ENCODE measurements at places on chromosomes 4 and X. TPM values are rescaled to one million over a fixed set of nuclear protein-coding genes. Genes with fewer than 3 reads are reported as not detected.

DNA sequence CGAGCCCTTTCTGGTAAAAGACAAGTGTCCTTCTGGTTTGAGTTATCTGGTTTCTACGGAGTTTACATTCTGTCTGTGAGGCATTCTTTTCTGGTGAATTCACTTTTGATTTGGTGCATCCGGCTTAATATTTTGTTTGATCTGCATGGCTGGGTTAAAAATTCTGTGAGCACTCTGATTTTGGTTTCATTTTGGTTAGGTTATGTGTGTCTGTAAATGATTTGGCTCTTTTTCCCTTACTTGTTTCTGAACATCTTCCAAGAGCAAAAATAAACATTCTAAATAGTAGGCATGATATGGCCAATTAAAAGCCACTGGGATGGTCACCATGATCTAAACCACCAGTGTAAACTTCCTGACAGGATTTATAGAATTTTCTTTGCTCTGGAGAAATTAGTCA is 85.7 kb upstream of the PTPN13 start:
- H3K4me1 ChIP-seq: no peaks in the 10 kb centered on the region
- no peak overlapping the region for H3K4me3 ChIP-seq
- H3K27me3 ChIP-seq: no peaks in the 10 kb centered on the region
- DNase-seq: no peak
- H3K36me3 ChIP-seq: no peaks in the 10 kb centered on the region

DNA sequence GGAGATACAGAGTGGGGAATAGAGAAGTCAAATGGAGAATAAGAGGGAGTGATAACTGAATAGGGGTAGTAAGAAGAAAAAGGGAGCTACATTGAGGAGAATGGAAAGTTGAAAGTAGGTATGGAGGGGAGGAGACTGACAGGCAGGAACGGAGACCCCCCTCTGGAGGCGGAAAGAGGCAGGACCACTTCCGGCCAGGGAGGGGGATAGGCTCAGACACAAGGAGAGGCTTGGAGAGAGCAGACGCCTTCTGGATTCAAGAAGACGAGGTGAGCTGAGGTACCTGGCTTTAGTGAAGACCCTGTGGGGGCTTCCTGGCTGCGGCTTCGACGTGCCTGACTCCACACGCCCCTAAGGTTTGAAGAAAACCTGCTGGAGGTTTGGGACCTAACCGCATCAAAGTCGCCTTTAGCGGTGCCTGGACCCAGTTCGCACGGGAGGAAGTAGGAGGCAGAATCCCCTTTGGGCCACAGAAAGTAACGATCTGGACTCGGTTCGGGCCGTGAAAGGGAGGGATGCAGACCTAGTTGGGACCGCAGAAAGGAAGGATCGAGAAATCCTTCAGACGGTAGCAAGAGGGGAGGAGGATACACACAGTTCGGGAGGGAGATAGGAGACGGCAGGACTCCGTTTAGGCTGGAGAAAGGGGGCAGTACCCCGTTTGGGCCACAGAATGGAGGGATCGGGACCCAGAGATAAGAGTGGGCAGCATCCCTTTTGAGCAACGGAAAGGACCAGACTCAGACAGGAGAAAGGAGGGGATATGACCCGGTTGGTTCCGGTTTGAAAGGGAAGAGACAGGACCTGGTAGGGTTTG is at the start of gene TRO:
TRO (plus strand) TSS at position 215 of the 817 bp plus-strand sequence. CDS start 1,423 bp downstream, outside the sequence.
- H3K27me3 ChIP-seq: no peaks in the 10 kb centered on the region
- no peaks in the 10 kb centered on the region for H3K4me1 ChIP-seq
- no peak for DNase-seq
- H3K27ac ChIP-seq: no peak within 1 kb of the TSS

Gene CFAP99
- 0.62 TPM for polyA plus RNA-seq

DNA sequence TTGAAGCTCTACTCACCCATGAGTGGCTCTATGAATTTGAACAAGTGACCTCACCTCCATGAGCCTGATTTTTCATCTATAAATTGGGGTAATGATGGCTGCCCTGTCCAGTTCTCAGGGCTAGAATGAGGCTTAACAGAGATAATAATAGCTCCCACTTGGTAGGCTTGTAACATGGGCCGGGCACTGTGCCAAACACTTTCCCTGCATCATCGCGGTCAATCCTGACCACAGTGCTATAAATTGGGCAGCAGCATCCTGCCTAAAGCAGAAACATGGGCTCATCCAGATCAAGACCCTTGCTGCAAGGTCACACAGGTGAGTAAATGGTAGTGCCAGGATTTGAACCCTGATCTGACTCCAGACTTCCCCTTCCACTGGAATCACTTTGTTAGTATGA is 12.8 kb downstream of the APLN start:
- H3K27ac ChIP-seq: no peak overlapping the region
- H3K4me3 ChIP-seq: no peak overlapping the region
- H3K27me3 ChIP-seq: peaks cover 6% of the 10 kb centered on the region
- no peaks in the 10 kb centered on the region for H3K4me1 ChIP-seq
- no peak for DNase-seq

GRCh38 chr4:1057403-1057745 is 45.9 kb downstream of the FGFRL1 start:
- H3K27me3 ChIP-seq: peaks cover 16% of the 10 kb centered on the region
- no peak for DNase-seq
- H3K4me1 ChIP-seq: no peaks in the 10 kb centered on the region

Gene ADRA2C
- not detected for polyA plus RNA-seq

Gene PABPC5
- polyA plus RNA-seq: 1.2 TPM

GRCh38 chr4:163534056-163534455 is 39.6 kb downstream of the TMA16 start:
- H3K36me3 ChIP-seq: peaks cover 13% of the 10 kb centered on the region
- H3K27me3 ChIP-seq: no peaks in the 10 kb centered on the region
- H3K4me1 ChIP-seq: no peaks in the 10 kb centered on the region
- H3K27ac ChIP-seq: no peak overlapping the region
- DNase-seq: no peak

Gene SERPINA7
- polyA plus RNA-seq: not detected

- DNase-seq: no peak
- H3K4me1 ChIP-seq: no peaks in the 10 kb centered on the region
- H3K4me3 ChIP-seq: no peak overlapping the region
- no peaks in the 10 kb centered on the region for H3K27me3 ChIP-seq
Observed at GRCh38 chr4:120009731-120010130, 56.9 kb downstream of the MAD2L1 start.

Gene RASGEF1B
- polyA plus RNA-seq: 11.6 TPM

DNA sequence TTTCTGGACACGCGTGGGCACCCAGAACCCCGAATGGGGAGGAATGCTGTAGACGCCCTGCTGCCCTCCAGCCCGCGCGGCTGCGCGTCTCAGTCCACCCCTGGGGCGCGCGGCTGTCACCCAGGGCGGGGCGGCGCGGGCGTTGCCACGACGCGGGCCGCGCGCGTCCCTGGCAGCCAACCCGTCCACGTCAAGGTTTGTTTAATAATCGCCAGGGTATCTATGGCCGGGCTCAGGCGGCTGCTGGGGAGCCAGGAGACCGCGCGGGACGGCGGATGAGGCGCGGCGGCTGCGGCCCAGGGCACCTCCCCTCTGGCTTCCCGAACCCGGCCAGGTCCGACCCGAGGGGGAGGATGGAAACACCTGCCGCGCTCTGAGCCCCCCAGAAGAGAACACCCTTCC is at the start of gene SPATA18:
SPATA18 (plus strand) TSS at position 92 of the 402 bp plus-strand sequence. CDS start 401 bp downstream, outside the sequence.
- peaks cover 24% of the 10 kb centered on the region for H3K4me1 ChIP-seq
- peak; percentile 70 for DNase-seq
- H3K36me3 ChIP-seq: no peaks in the 10 kb centered on the region
- H3K27ac ChIP-seq: peak within 1 kb of the TSS; percentile 62
- H3K4me3 ChIP-seq: peak within 1 kb of the TSS; percentile 74

- DNase-seq: no peak
- no peak overlapping the region for H3K4me3 ChIP-seq
- no peaks in the 10 kb centered on the region for H3K27me3 ChIP-seq
- no peaks in the 10 kb centered on the region for H3K36me3 ChIP-seq
Observed at GRCh38 chr4:111537871-111538270, 607.4 kb upstream of the FAM241A start.

- DNase-seq: no peak
- peaks cover 10% of the 10 kb centered on the region for H3K36me3 ChIP-seq
- no peak overlapping the region for H3K4me3 ChIP-seq
Observed at GRCh38 chr4:54001668-54002365, 62.6 kb downstream of the CHIC2 start.

Gene VCX3B
- 0.62 TPM for polyA plus RNA-seq

GRCh38 chr4:119939071-119939995 is 127.3 kb downstream of the MAD2L1 start:
- H3K27me3 ChIP-seq: no peaks in the 10 kb centered on the region
- no peak overlapping the region for H3K27ac ChIP-seq
- no peaks in the 10 kb centered on the region for H3K4me1 ChIP-seq
- no peak overlapping the region for H3K4me3 ChIP-seq

Gene NMU
- polyA plus RNA-seq: 0.56 TPM

GRCh38 chr4:866761-867390 is 40.9 kb upstream of the CPLX1 start:
- H3K4me1 ChIP-seq: no peaks in the 10 kb centered on the region
- no peak overlapping the region for H3K27ac ChIP-seq
- no peak for DNase-seq
- no peaks in the 10 kb centered on the region for H3K27me3 ChIP-seq
- peaks cover 98% of the 10 kb centered on the region for H3K36me3 ChIP-seq
